ENCODE measurements at places on chromosomes 6 and 20. TPM values are rescaled to one million over a fixed set of nuclear protein-coding genes. Genes with fewer than 3 reads are reported as not detected.

GDAP1L1 gene
- 3.3 TPM for total RNA-seq

MBOAT1 gene
- total RNA-seq: 30.2 TPM

PRL gene
- not detected for total RNA-seq

GRM4 gene
- 0.37 TPM for total RNA-seq

SIRPD gene
- total RNA-seq: not detected

PPP1R16B gene
- 2.9 TPM for total RNA-seq

LY6G6C gene
- total RNA-seq: 4.9 TPM

MCHR2 gene
- total RNA-seq: not detected

STX7 gene
- total RNA-seq: 29.4 TPM

DNAH8 gene
- total RNA-seq: not detected

ABHD16B gene
- not detected for total RNA-seq

KHDRBS2 gene
- 0.23 TPM for total RNA-seq

SLCO4A1 gene
- 8.3 TPM for total RNA-seq

IL17F gene
- not detected for total RNA-seq

CTCFL gene
- total RNA-seq: 0.28 TPM

SLC2A10 gene
- 15.1 TPM for total RNA-seq

OR2J3 gene
- total RNA-seq: 0.12 TPM

SFTA2 gene
- not detected for total RNA-seq

SLC12A5 gene
- 1.4 TPM for total RNA-seq

PLEKHG1 gene
- total RNA-seq: 21.6 TPM

TCFL5 gene
- 9.4 TPM for total RNA-seq

SIRT5 gene
- total RNA-seq: 10.9 TPM

CCR6 gene
- not detected for total RNA-seq

VARS1 gene
- total RNA-seq: 16.0 TPM

OVOL2 gene
- total RNA-seq: not detected

FAM209B gene
- total RNA-seq: not detected

MATN4 gene
- not detected for total RNA-seq

NELFE gene
- 63.8 TPM for total RNA-seq

ELOVL2 gene
- 0.12 TPM for total RNA-seq

IMPG1 gene
- total RNA-seq: not detected

SLC16A10 gene
- 8.1 TPM for total RNA-seq

MICB gene
- 1.3 TPM for total RNA-seq

PEX7 gene
- total RNA-seq: 8.1 TPM

EYS gene
- not detected for total RNA-seq

PDSS2 gene
- total RNA-seq: 10.3 TPM

GATA5 gene
- total RNA-seq: 0.15 TPM
